H54 (cell line): ENCODE measurements at places on chromosomes 12 and 14.

GRCh38 chr12:71725011-71725410, 29.7 kb upstream of the RAB21 start:
- DNase-seq, result no peak

- DNase-seq, result no peak
Measured at GRCh38 chr14:104372390-104373054, 207.0 kb upstream of the C14orf180 start.

GRCh38 chr12:89783359-89784060, 74.9 kb upstream of the ATP2B1 start:
- DNase-seq, result no peak

- no peak for DNase-seq
Measured at GRCh38 chr14:81831128-81831820, 297.6 kb upstream of the SEL1L start.

DNA sequence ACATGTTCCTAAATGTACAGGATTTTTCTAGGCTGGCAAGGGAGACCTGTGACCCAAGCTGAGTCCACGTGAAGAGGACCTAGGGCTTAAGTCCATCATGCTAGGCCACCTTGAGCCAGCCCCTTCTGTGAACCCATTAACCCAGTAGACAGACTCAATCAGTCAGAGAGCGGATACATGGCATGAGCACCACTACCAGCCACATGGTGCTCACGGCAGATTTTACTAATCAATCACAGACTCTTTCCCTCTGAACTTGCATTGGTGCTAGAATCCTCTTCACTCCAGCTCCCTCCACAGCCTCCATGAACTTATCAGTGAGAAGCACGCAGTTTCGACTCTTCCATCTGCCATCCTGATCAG, 9.0 kb downstream of the PHETA1 start:
- no peak for DNase-seq

DNA sequence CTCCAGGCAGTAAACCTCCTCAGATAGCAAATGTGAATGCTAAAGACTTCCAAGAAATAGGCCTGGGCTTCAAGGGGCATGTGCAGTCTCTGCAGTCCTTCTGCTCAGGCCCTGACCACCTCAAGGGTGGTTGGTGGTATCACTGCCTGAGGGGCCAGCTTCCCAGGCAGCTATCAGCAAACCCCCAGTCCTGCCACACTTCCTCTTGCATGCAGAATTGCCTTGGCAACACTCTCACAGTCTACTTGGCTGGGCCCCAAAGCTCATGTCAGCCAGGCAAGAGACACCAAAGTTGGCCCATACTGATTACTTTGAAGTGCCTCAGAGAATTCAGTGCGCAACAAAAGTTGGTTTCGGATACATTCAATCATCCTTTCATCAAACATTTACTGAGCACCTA, 3.5 kb upstream of the ASB8 start:
- no peak for DNase-seq
